Spinal cord (tissue), 10 donors: ENCODE measurements at places on chromosomes 7 and 10.

DNA sequence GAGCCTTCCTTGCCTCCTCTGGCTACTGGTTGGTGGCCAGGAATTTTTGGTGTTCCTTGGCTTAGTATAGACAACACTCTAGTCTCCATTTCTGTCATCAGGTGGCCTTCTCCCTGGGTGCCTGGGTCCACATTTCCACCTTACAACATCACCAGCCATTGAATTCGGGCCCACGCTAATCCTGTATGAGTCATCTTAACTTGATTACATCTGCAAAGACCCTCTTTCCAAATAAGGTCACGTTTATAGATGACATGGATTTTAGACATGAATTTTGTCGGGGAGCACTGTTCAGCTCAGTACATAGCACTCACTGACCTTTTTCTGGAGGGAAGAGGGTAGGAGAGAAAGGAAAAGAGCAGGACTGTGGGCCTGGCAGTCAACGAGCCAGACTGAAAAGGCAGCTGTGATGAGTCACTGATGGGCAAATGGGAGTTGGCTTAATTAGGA, 39.4 kb downstream of the MMRN2 start:
- H3K4me3 ChIP-seq = no peak overlapping the region
- H3K27ac ChIP-seq = no peak overlapping the region
- H3K27me3 ChIP-seq = no peaks in the 10 kb centered on the region

- no peaks in the 10 kb centered on the region for H3K36me3 ChIP-seq
- no peaks in the 10 kb centered on the region for H3K4me1 ChIP-seq
- no peak for DNase-seq
- no peak overlapping the region for H3K4me3 ChIP-seq
Measured at GRCh38 chr10:88594482-88594881, 7.9 kb downstream of the LIPJ start.

GRCh38 chr10:91163869-91164474, 56.5 kb upstream of the PCGF5 start:
- H3K27ac ChIP-seq = no peak overlapping the region
- H3K4me1 ChIP-seq = peaks cover 14% of the 10 kb centered on the region
- no peaks in the 10 kb centered on the region for H3K36me3 ChIP-seq
- no peak for DNase-seq
- peak overlapping the region; percentile 66 for H3K4me3 ChIP-seq

- no peaks in the 10 kb centered on the region for H3K4me1 ChIP-seq
- H3K4me3 ChIP-seq = no peak overlapping the region
- no peak for DNase-seq
- H3K27me3 ChIP-seq = no peaks in the 10 kb centered on the region
- no peak overlapping the region for H3K27ac ChIP-seq
Measured at GRCh38 chr10:54826994-54827560, 26.0 kb upstream of the PCDH15 start.

GRCh38 chr10:11411926-11412545, 199.4 kb downstream of the USP6NL start:
- no peaks in the 10 kb centered on the region for H3K36me3 ChIP-seq
- DNase-seq = peak; percentile 29
- no peaks in the 10 kb centered on the region for H3K4me1 ChIP-seq

DNA sequence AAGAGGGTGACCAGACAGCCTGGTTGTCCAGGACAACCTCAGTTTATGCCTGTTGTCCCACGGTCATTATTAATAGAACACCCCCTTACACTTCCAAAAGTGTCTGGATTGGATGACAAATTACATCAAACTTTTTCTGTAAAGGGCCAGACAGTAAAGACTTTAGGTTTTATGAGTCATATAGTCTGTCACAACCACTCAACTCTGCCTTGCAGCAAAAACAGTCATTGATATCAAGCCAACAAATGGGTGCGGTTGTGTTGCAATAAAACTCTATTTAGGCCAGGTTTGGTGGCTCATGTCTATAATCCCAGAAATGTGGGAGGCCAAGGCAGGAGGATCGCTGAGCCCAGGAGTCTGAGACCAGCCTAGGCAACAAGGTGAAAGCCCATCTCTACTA, 66.7 kb upstream of the ATP6V0A4 start:
- H3K36me3 ChIP-seq = peaks cover 69% of the 10 kb centered on the region
- no peak overlapping the region for H3K27ac ChIP-seq
- no peaks in the 10 kb centered on the region for H3K27me3 ChIP-seq

DNA sequence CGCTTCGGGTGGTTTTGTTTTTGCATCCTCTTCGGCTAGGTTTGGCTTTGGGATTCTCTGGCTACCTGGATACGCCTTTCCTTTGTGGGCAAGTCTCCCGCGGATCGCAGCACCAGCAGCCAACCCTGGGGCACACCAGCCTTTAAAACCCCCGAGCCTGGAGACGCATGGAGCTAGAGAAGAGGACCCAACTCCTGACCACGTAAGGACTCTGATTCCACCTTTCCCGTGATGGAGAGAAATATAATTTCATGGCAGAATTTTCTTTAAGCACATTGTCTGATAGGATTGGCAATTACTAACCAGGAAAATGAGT, 535.4 kb upstream of the GALNT17 start:
- no peak for DNase-seq
- H3K36me3 ChIP-seq = no peaks in the 10 kb centered on the region
- no peak overlapping the region for H3K27ac ChIP-seq
- peaks cover 22% of the 10 kb centered on the region for H3K4me1 ChIP-seq
- H3K4me3 ChIP-seq = peak overlapping the region; percentile 39
- peaks cover 9% of the 10 kb centered on the region for H3K27me3 ChIP-seq

DNA sequence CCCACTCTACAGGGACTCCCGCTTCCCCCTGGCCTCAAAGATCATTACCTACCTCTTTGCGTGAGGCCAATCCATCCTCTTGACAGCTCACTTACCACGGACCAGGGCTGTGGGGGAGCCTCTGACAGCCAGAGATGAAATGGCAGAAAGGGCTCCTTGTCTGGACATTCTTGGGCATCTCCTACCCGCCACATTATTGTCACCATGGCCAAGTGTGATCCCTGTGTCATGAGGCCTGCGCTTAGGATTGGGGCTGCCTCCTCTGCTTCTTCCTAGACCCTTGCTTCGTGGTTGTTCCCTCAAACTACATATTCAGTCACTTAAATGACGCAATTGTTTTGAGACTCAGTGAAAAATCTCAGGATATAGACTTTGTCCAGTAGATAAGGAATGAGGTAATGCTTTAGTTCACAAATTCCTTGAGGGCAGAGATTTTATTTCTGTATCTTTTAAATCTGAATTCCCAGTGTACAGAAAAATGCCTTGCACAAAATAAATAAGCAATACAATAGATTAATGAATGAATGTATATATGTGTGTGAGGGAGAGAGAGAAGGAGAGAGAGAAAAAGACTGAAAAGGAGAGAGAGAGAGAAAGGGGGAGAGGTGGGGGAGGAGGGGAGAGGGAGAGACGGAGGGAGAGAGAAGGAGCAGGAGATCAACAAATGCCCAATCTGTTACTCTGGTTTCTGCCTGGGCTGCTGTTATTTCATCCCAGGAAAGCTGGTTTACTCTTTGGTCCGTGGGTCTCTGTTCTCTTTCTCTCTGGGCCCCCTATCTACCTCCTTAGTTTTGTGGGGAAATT, 159.0 kb downstream of the PLXNA4 start:
- H3K27me3 ChIP-seq = no peaks in the 10 kb centered on the region
- no peaks in the 10 kb centered on the region for H3K4me1 ChIP-seq
- no peak overlapping the region for H3K27ac ChIP-seq
- DNase-seq = no peak
- H3K36me3 ChIP-seq = no peaks in the 10 kb centered on the region

- no peaks in the 10 kb centered on the region for H3K27me3 ChIP-seq
- DNase-seq = peak; percentile 3
- H3K4me1 ChIP-seq = no peaks in the 10 kb centered on the region
Measured at GRCh38 chr7:87354749-87355148, 9.3 kb downstream of the CROT start.

DNA sequence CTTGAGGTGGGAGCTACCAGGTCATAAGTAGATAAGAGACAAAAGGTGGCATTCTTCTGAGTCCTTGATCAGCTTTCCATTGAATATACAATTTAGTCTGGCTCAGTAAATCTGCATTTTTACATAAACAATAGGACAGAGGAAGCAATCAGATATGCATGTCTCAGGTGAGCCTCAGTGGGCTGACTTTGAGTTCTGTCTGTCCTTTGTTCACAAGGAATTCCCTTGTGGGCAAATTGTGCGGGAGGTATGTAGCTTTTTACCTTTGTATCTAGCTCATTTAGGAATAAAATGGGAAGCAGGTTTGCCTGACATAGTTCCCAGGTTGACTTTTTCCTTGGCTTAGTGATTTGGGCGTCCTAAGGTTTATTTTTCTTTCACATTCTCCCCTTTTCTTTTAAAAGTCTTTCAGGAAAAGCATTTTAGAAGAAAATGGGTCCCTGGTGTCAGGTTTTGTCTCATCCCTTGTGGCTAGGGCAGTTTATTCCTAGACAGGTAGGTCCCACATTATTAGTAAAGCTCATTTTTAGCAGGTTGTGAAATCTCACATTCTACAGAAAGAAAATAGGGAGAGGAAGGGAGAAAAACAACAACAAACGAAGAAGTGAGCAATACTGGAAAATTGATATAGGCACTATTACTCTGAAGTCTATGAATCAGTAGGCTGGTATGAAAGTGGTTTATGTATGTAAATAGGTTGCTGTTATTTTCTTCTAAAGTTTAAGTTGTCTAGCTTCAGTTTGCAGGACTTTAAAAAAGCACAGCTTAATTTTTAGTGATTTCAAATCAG, 16.5 kb downstream of the SPAM1 start:
- H3K27ac ChIP-seq = no peak overlapping the region
- no peaks in the 10 kb centered on the region for H3K36me3 ChIP-seq
- DNase-seq = no peak
- no peaks in the 10 kb centered on the region for H3K27me3 ChIP-seq
- no peaks in the 10 kb centered on the region for H3K4me1 ChIP-seq
- H3K4me3 ChIP-seq = no peak overlapping the region

DNA sequence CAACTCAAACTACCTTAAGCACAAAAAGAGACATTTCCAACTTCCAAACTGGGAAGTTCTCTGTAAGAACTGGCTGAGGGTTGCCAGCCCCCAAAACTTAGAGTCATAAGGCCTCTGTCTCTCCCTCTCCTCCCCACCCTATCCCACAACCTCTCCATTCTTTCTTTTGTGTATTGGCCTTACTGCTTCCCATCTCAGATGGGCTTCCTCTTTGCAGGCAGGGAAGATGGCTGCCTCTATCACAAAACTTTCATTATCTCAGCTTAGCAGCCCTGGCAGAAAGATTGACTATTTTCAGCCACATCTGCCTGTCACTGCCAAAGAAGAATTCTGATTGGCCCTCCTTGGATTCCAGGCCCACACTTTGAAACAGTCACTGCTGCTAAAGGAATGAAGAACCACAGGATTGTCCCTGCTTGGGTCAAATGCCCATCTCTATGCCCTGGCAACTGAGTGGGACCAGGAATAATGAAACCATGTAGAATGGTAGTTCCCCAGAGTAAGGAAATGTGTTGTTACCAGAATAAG, 58.0 kb upstream of the PRKAR2B start:
- DNase-seq = no peak
- no peaks in the 10 kb centered on the region for H3K27me3 ChIP-seq
- no peak overlapping the region for H3K27ac ChIP-seq
- H3K36me3 ChIP-seq = no peaks in the 10 kb centered on the region
- no peaks in the 10 kb centered on the region for H3K4me1 ChIP-seq

GRCh38 chr10:133140417-133141143, 19.4 kb upstream of the KNDC1 start:
- no peaks in the 10 kb centered on the region for H3K36me3 ChIP-seq
- no peak overlapping the region for H3K4me3 ChIP-seq
- DNase-seq = no peak

DNA sequence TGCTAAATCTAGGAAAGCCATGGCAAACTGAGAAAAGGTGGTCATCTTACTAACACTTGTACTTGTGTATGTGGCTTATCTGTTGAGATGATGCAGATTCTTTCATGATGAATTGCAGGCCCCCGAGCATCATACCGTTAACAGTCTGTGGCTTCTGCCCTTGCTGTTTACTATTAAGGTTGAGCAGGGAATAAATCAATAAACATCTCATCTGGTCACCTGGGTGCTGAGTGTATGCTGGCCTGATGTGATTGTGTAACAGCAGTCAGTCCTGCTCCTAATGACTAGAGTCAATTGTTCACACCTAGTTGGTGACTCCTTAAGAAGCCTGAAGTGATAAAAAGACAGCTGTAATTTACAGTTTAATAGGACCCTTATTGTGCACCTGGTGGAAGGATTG, 8.3 kb upstream of the GNAT3 start:
- no peaks in the 10 kb centered on the region for H3K4me1 ChIP-seq
- H3K36me3 ChIP-seq = no peaks in the 10 kb centered on the region
- DNase-seq = no peak
- H3K27me3 ChIP-seq = no peaks in the 10 kb centered on the region
- no peak overlapping the region for H3K27ac ChIP-seq

DNA sequence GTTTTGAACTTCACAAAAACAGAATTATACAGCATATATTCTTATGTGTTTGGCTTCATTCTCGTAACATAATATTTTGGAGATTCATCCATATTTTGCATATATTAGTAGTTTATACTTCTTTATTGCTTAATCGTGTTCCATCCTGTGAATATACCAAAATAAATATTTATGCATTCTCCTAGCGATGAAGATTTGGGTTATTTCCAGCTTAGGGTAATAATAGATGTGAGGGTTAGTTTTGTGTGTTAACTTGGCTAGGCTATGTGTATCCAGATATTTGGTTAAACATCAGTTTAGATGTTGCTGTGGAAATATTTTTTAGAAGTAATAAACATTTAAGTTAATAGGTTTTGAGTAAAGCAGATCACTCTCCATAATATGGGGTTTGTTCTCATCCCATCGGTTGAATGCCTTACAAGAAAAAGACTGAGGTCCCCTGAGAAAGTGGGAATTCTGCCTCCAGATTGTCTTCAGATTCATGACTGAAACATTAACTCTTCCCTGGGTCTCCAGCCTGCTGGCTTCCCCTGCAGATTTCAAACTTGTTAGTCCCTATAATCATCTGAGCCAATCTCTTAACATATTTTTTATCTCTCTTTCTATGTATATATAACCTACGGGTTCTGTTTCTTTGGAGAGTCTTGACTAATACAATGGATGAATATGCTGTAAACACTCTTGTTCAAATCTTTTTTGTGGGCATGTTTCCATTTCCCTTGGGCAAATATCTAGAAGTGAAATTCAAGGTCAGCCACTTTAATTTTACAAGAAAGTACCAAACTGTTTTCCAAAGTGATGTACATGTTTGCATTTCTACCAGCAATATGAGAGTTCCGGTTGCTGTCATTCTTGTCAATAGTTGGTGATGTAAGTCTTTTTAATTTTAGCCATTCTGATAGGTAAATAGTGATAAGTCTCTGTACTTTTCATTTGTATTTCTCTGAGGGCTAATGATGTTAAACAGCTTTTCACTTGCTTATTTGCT, 48.7 kb downstream of the PDK4 start:
- H3K4me1 ChIP-seq = peaks cover 8% of the 10 kb centered on the region
- H3K4me3 ChIP-seq = no peak overlapping the region
- no peaks in the 10 kb centered on the region for H3K36me3 ChIP-seq
- no peaks in the 10 kb centered on the region for H3K27me3 ChIP-seq

DNA sequence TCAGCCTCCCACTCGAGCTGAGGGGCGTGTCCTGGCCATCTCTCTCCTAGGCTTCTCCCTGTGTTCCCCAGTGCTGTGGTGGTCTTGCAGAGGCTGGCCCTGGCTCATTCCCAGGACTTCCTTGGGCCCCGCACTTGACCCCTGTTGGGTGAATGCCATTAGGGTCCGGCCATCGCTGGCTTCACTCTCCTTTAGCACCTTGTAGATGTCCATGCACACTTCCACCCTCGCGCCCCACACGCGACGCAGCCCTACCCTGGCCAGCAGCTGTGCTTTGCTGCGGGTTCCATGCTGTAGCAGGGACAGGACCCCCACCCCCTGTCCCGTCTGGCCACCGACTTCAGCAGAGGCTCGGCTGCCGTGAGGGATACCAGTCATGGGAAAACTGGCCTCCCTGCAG, 46.3 kb downstream of the PITRM1 start:
- H3K36me3 ChIP-seq = peaks cover 81% of the 10 kb centered on the region
- no peak overlapping the region for H3K27ac ChIP-seq
- peaks cover 12% of the 10 kb centered on the region for H3K4me1 ChIP-seq
- H3K27me3 ChIP-seq = no peaks in the 10 kb centered on the region
- no peak overlapping the region for H3K4me3 ChIP-seq
